ENCODE measurements at places on chromosomes 7 and 10.
A peak's percentile ranks its signal among the peaks of the same experiment; 100 is the strongest.

DNA sequence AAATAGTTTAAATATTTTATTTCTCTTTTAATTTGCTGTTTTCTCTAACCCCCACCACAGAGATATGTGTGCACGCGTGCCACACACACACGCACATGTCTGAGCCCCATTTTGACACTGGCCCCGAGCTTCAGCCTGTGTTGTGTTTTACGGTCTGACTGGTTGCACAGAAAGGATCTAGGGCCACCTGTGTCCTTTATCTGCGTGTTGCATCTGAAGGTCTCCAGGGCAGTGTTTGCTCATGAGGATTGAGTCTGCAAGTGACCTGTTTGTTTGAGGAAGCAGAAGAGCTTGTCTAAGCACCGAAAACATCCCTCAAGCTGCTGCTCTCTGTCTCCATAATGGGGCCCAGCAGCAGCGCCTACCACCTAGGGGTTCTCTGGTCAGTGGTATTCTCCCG is 266.4 kb upstream of the LYZL1 start:
- no peak for DNase-seq

GRCh38 chr10:31855033-31855432 is 73.6 kb downstream of the ARHGAP12 start:
- DNase-seq, result no peak

GRCh38 chr7:2281541-2281940 is 32.7 kb downstream of the SNX8 start:
- DNase-seq, result no peak

DNA sequence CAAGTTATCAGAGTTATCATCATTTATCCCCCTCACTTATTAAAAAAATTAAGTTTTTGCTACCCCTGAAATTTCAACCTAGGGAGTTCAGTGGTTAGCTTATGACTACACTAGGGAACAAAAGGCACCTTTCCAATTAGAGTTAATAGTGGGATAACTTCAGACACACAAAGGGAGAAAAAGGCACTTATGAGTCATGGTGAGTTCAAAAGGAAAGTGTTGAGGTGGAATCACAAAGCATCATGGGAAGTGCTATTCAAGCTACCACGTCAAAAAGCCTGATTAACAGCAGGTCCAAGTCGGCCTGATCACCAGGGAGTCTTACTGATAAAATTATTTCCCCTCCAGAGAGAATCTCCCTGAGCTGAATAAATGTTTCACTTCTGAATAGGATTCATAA is 165.7 kb downstream of the C7orf25 start:
- no peak for DNase-seq

GRCh38 chr10:94591461-94592205 is 46.0 kb downstream of the HELLS start:
- no peak for DNase-seq

DNA sequence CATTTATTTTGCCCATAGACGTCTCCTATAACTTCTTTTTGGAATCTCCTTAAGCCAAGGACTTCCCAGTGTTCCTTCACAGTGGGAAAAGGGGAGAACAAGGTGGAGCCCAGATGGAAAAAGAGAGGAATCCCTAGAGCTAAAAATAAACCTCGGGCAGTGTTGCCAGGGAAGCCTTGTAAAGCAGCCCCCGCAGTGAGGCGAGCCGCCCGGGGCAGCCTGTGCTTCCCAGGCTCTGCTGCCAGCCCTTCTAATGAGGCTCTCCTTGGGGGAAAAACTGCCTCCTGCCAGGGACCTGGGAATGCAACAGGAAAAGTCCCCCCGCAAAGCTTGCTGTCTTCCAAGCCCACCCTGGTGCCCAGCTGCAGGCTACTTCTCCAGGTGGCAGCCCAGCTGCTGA is 71.7 kb downstream of the SH3PXD2A start:
- no peak for DNase-seq

- DNase-seq, result no peak
These were observed 31.8 kb upstream of the CARD11 start for GRCh38 chr7:3075441-3075840.

- DNase-seq, result no peak
These were observed 283.4 kb downstream of the CCDC3 start for GRCh38 chr10:12717981-12718707.

DNA sequence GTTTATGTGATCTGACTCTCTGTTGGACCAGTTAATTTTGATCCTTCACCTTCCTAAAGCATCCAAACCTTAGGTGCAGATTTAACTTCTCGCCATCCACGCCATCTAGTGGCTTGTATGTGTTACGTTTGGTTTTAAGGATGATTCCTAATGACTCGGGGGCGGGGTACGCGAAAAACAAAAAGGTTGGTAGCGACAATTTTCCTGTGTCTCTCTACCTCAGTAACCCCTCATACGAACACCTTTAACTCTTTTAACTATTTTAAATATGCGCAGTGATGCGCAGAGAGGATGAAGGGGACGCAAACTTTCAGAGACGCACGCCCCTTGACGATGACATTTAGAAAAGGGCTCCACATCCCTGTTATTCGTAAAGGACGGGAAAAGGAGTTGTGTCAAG is 714 bp upstream of the KCND2 start:
- no peak for DNase-seq

GRCh38 chr10:68336754-68337351 is 4.1 kb upstream of the PBLD start:
- no peak for DNase-seq

- no peak for DNase-seq
These were observed 31.5 kb downstream of the PIK3AP1 start for GRCh38 chr10:96688789-96689188.

DNA sequence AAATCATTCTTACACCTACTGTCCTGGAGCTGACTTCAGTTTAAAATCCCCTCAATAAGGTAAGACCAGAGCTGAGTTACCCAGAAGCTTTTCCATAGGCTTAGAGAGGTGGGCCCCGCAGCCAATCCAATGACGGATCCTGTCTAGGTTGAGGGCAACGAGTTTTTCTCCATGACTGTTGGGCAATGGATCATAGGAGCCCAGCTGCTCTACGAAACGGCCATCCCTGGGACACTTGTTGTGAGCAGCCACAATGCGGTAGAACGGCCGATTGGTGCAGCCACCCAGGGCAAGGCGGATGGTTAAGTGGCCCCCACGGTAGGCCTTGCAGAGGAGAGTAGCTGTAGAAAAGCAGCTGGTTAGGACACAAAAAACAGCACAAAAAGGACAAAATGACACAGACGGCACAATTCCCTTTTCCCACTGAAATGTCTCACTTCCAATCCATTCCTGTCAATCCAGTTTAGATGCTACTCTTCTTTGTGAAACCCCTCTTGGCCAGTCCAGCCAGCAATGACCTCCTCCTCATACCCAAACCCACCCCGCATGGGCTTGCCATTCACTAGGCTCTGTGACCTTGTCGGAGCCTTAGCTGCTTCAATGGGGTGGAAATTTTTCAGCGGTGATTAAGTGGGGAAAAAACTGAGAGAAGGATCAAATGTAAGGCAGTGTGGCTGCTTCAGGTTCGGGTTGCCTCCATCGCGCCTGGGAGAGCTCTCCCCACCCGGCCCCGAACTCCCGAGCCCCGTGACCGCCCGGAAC is 580 bp downstream of the MRPS16 start:
- DNase-seq, result peak; percentile 20

DNA sequence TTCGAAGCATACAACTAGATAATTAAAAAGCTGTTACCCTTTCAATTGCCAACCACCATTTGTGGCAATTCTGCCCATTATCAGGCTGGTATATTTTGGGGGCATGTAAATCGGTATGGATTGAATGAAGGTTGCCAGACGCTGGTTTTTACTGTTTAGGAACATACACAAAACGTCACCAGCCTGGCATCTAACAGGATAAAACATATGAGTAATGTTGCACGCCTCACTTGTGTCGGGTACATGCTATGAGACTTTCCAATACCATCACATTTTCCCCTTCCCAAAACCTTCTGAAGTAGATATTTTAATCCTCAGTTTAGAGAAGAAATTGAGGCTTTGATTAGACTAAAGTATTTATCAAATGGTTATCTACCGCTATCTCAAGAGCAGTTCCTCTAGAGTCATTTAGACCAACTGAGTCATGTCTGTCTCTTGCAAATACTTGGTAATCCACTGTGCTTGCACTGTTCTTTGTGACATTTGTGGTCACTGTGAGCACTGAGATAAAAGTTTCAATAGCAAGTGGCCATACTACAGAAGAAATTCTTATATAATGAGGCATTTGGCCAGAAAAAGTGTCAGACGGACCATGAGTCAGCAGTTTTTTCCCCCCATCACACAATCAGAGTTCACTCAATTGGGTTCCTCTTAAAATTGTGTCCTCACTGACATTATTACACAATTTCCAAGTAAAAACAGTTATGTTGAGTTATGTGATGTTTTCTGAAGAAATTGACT is 498.7 kb downstream of the NXPH1 start:
- DNase-seq, result no peak

- DNase-seq, result no peak
These were observed 1.4 kb upstream of the DHTKD1 start for GRCh38 chr10:12067336-12067735.

DNA sequence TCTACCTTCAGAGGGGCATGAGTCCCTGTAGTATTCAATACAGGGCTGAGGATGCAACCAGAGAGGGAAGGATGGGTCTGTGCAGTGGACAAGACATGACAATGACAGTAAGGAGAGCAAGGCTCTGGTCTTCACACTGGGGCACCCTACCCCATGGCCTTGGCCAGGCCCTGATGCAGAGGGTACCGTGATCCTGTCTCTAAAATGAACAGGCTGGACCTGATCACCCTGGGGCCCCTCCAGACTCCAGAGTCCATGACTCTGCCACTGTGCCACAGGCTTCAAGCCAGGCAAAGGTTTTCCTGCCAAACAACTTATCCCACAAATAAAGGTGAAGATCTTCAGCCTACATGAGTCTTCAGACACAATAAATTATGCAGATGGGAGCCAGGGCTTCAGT is 4.9 kb downstream of the MAT1A start:
- no peak for DNase-seq

GRCh38 chr10:5720182-5720581 is 35.5 kb downstream of the TASOR2 start:
- no peak for DNase-seq

GRCh38 chr7:21429786-21430574 is 2.1 kb downstream of the SP4 start:
- no peak for DNase-seq

DNA sequence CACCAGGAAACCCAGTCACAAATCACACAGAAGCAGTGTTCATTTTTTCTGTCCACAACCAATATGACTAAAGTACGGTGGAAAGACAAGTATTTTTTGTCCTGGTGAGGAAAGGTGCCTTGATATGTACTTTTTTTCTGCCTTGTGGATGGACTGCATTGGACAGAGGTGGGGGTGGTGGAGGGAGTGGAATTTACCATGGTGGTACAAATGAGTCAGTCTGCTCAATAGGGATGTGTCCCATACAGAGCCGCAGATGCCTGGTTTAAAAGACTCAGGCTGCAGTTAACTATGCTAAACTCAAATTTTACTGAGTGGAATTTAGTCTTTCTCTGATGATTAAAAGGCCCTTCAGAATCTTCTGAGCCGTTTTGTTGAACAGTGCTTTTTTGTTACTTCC is 674.5 kb upstream of the GALNT17 start:
- no peak for DNase-seq

DNA sequence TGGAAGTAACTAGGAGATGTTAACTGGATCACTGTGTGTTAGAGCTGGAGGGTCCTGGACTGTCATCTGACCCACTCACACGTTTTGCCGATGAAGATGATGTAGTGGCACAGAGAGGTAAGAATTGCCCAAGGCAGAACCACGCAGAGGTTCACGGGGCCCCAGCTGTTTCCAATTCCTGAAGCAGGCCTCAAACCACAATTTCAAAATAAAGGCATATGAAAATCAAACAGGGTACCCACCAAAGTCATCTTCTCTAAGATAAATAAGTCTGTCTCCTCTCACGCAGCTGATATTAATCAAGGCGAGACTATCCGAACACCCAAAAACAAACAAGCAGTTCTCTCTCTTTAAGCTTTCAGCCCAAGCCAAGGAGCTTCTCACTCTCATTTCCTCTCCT is 113.3 kb upstream of the JCAD start:
- DNase-seq, result no peak
